ENCODE measurements at places on chromosomes 5 and 9.

- no peak for DNase-seq
Observed at GRCh38 chr9:91417602-91418214, 5.9 kb downstream of the NFIL3 start.

DNA sequence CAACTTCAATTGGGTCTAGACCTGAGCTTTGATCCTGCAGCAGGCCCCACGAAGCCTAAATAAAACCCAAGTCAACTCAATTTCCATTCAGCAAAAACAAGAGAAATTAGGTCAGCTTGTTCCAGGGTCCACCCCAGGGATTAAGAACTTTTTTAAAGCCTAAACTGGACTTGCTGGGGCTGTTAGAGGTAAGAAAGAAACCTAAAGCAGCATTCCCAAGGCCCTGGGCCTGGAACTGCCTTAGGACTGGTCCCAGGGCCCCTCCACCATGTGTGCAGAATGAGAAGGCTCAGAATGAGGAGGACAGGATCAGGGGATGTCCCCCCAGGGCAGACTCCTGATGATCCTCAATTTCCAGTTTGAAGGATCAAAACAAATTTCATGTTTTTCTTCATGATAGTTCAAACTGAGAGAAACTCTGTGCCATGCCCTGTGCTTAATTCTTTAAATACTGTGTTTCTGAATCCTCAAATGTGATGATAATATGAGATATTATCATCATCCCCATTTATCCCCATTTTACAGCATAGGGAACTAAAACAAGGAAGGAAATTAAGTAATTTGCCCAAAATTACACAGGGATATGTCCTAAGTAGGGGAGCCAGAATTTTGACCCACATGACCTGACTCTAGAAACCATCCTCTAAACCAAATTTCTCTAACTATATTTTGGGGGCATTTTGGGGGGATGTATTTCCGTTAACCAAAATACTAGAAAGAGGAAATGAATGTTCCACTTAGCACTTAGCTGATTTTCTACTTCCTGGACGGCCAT lies 64.5 kb downstream of the DENND1A start:
- no peak for DNase-seq

- DNase-seq = no peak
Observed at GRCh38 chr5:147410496-147411358, 99.1 kb downstream of the DPYSL3 start.

GRCh38 chr5:137521246-137521645 lies 22.1 kb upstream of the SPOCK1 start:
- no peak for DNase-seq

GRCh38 chr5:173944511-173944910 lies 44.5 kb upstream of the C5orf47 start:
- no peak for DNase-seq

DNA sequence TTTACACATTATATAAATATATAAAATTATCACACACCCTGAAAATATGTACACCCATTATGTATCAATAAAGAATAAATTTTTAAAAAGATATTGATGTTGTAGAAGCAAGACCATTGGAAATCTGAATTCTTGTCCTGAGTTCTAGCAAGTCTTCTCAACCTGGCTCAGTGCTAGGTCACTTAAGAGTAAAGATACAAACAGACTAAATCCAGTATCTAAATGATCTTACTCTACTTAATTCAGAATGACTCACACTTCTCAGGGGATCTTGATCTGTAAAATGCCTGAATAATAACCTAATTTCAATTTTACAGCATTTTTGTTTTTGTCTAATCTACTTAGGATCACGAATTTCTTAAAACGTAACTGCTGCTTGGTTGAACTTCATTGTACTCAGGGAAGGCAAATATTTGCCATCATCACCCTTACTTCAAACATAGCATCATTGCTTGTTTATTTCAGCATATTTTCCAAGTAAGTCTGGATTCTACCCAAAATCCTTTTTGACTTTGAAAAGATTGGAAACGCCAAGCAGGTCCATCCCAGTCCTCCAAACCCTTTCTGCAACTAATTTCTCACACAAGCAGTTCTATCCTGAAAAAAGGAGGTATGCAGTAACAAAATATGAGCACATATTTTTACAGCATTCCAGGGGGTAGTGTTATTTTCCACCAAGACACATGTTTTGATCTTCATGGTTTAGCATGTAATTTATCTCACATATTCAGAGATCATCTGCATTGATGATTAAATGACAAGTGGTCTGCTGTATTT lies 582.6 kb downstream of the PSAT1 start:
- DNase-seq = no peak

- DNase-seq = no peak
Observed at GRCh38 chr5:179382486-179382885, 37.2 kb upstream of the ADAMTS2 start.

- DNase-seq = no peak
Observed at GRCh38 chr9:37916471-37917312, 12.8 kb upstream of the SLC25A51 start.
